Activated CD8-positive, alpha-beta memory T cell treated with anti-CD3 and anti-CD28 coated beads, Interleukin-2, amount 10 ng/mL, durations not matched to agents 7 days and 5 days (primary cell): ENCODE measurements at places on chromosomes 5 and 9.

DNA sequence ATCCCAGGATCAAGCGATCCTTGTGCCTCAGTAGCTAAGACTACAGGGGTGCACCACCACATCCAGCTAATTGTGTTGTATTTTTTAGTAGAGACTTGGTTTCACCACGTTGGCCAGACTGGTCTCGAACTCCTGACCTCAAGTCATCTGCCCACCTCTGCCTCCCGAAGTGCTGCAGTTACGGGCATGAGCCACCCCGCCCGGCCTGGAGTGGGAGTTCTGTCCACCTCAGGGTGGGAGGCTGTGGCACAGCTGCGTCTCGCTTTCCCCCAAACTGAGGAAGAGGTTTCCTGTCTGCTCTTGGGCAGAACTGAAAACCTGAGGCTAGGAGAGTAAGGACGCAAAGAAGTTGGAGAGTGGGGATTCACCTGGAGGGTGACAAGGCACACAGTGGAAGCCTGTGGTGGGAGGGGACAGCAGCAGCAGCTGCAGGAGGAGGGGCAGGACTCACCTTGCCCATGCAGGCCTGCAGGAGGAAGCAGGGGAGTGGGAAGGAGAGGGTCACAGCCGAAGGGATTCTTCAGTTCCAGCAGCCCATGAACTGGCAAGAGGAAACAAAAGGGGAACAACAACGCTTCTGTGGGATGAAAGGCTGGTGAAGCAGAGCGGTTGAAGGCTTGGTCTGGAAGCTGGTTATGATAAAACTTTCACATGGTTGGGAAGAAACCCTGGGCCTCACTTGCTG, 181.4 kb downstream of the GAS1 start:
- no peaks in the 10 kb centered on the region for H3K4me1 ChIP-seq
- no peak overlapping the region for H3K27ac ChIP-seq

DNA sequence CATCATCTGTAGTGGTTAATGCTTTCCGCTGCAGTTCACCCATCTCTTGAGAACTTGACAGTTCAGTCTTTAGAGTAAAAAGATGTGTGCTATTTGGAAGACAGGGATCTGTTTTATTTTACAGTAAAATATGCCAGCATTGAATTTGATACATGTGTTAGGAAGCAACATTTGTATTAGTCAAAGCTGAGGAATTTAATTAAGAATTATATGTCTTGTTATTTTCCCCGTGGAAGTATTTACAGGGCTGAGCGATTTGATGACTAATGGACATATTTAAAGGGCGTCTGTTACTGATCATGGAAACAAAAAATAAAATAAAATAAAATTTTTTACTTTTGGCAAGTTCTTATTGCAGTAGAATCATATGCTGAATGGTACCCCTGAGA, 101.3 kb downstream of the PAM start:
- no peak overlapping the region for H3K27ac ChIP-seq
- H3K4me1 ChIP-seq = peaks cover 36% of the 10 kb centered on the region

GRCh38 chr9:110328763-110329162, 8.9 kb downstream of the TXNDC8 start:
- no peak overlapping the region for H3K4me3 ChIP-seq
- H3K27me3 ChIP-seq = peaks cover 2% of the 10 kb centered on the region
- no peak overlapping the region for H3K27ac ChIP-seq
- no peaks in the 10 kb centered on the region for H3K4me1 ChIP-seq

- H3K4me3 ChIP-seq = no peak overlapping the region
- H3K27ac ChIP-seq = no peak overlapping the region
- no peaks in the 10 kb centered on the region for H3K4me1 ChIP-seq
- no peak for DNase-seq
Observed at GRCh38 chr9:87530716-87531115, 33.0 kb downstream of the DAPK1 start.

DNA sequence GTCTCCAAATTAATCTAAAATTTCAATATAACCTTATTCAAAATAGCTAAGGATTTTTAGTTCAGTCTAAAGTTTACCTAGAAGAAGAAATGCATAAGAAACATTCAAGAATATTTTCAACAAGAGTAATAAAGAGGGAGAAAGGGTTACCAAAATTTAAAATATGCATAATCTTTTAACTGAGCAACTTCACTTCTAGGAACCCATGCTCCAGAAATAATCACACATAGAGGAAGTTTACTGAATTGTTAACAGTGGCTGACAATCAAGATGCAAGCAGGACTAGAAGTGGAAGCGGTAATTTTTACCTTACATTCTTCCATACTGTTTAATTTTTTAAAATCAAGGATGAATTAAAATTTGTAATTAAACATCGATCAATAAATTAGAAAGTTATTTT, 1.9 kb downstream of the PJA2 start:
- H3K36me3 ChIP-seq = peaks cover 30% of the 10 kb centered on the region
- H3K27me3 ChIP-seq = no peaks in the 10 kb centered on the region
- H3K27ac ChIP-seq = peak overlapping the region; percentile 99
- peaks cover 38% of the 10 kb centered on the region for H3K4me1 ChIP-seq
- H3K4me3 ChIP-seq = peak overlapping the region; percentile 80

GRCh38 chr9:128201441-128202369, 1.5 kb upstream of the DNM1 start:
- H3K27me3 ChIP-seq = peaks cover 24% of the 10 kb centered on the region
- H3K36me3 ChIP-seq = no peaks in the 10 kb centered on the region
- no peak for DNase-seq
- peaks cover 14% of the 10 kb centered on the region for H3K4me1 ChIP-seq
- H3K27ac ChIP-seq = no peak overlapping the region

GRCh38 chr9:105243015-105243686, 1.3 kb upstream of the SLC44A1 start:
- peaks cover 21% of the 10 kb centered on the region for H3K4me1 ChIP-seq
- no peak overlapping the region for H3K4me3 ChIP-seq
- H3K36me3 ChIP-seq = no peaks in the 10 kb centered on the region

- no peaks in the 10 kb centered on the region for H3K4me1 ChIP-seq
- DNase-seq = no peak
- no peak overlapping the region for H3K27ac ChIP-seq
- H3K4me3 ChIP-seq = no peak overlapping the region
- H3K36me3 ChIP-seq = no peaks in the 10 kb centered on the region
- H3K27me3 ChIP-seq = peaks cover 4% of the 10 kb centered on the region
Observed at GRCh38 chr9:86062845-86063693, 36.3 kb downstream of the GOLM1 start.

- H3K27ac ChIP-seq = no peak overlapping the region
- no peak overlapping the region for H3K4me3 ChIP-seq
- no peaks in the 10 kb centered on the region for H3K27me3 ChIP-seq
- no peaks in the 10 kb centered on the region for H3K36me3 ChIP-seq
Observed at GRCh38 chr5:60036192-60036938, 142.8 kb upstream of the PDE4D start.

- no peak for DNase-seq
- peak overlapping the region; percentile 95 for H3K27ac ChIP-seq
- peaks cover 50% of the 10 kb centered on the region for H3K4me1 ChIP-seq
- H3K4me3 ChIP-seq = peak overlapping the region; percentile 10
- H3K27me3 ChIP-seq = peaks cover 10% of the 10 kb centered on the region
Observed at GRCh38 chr9:110143485-110143884, 64.5 kb downstream of the C9orf152 start.

DNA sequence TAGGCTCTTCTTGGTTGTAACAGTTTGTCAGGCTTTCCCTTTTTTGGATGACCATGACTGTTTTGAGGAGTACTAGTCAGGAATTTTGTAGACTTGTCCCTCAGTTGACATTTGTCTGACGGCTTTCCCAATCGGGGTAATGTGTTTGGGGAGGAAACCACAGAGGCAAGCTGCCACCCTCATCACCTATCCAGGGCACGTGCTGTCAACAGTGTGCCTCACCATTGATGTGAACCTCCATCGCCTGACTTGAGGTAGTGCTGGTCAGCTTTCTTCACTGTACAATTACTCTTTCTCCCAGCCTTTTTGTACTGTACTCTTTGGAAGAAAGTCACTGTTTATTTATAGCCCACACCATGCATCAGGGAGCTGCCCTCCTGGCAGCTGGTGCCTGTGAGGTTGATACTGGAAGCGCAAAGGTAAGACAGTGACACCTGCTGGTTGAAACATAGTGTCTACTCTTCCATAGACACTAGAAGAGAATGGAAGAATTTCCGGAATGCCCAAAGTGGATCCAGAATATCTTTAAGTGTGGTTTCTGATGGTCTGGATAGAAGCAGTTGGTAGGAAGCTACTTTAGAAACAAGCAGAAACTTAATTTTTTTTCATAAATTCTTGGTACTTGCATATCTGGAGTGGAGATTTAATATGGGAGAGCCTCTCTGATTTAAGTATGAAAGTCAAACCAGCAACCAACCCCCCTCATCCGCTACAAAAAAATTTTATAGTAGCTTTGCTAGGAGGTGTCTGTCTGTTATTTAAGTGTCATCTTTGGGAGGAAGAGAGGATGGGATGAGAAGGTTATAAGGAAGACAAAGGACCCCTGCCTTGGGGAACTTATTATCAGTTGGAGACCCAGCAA, 69.3 kb downstream of the SNX30 start:
- no peak for DNase-seq
- H3K36me3 ChIP-seq = no peaks in the 10 kb centered on the region
- H3K4me3 ChIP-seq = no peak overlapping the region
- no peaks in the 10 kb centered on the region for H3K4me1 ChIP-seq
- no peak overlapping the region for H3K27ac ChIP-seq
- H3K27me3 ChIP-seq = no peaks in the 10 kb centered on the region
